ENCODE measurements at places on chromosomes 3 and 15. TPM values are rescaled to one million over a fixed set of nuclear protein-coding genes. Genes with fewer than 3 reads are reported as not detected.

The SKOR1 gene
- total RNA-seq, result 0.19 TPM

The TM4SF4 gene
- total RNA-seq, result not detected

The TERB2 gene
- not detected for total RNA-seq

The SLC28A1 gene
- total RNA-seq, result not detected

The GOLGA8N gene
- total RNA-seq, result 1.4 TPM

The STRIT1 gene
- not detected for total RNA-seq

The CHRNA7 gene
- 0.28 TPM for total RNA-seq

The CRYGS gene
- total RNA-seq, result 0.23 TPM

The TLR9 gene
- 0.07 TPM for total RNA-seq

The PRR20G gene
- not detected for total RNA-seq

The CFAP100 gene
- total RNA-seq, result not detected

The HTD2 gene
- 4.2 TPM for total RNA-seq

The RBMS3 gene
- total RNA-seq, result 9.4 TPM

The GCSAM gene
- total RNA-seq, result 2.4 TPM

The CYP11A1 gene
- not detected for total RNA-seq

The PLCH1 gene
- total RNA-seq, result 0.49 TPM

Measured in airway epithelial cell (primary cell).